CD4-positive, alpha-beta memory T cell (primary cell): ENCODE measurements at places on chromosomes 2 and 18. TPM values are rescaled to one million over a fixed set of nuclear protein-coding genes. Genes with fewer than 3 reads are reported as not detected.

Gene DNMT3A
- total RNA-seq, result 62.2 TPM

Gene FTCDNL1
- total RNA-seq, result 2.3 TPM

Gene THSD7B
- total RNA-seq, result not detected

Gene LYG2
- total RNA-seq, result not detected

Gene SIX2
- not detected for total RNA-seq

Gene SPP2
- total RNA-seq, result not detected
